ENCODE measurements at places on chromosomes 5 and 9.

GRCh38 chr5:2387634-2388325 is 363.7 kb downstream of the IRX2 start:
- DNase-seq: no peak

GRCh38 chr9:108972626-108973209 is 38.5 kb downstream of the ABITRAM start:
- peak; percentile 58 for DNase-seq

- no peak for DNase-seq
These were observed 612.9 kb downstream of the DNAH5 start for GRCh38 chr5:13331585-13331984.

GRCh38 chr5:121608826-121609225 is 242.9 kb upstream of the FTMT start:
- DNase-seq: no peak

GRCh38 chr5:56588636-56589480 is 226.5 kb upstream of the MAP3K1 start:
- DNase-seq: no peak

GRCh38 chr5:9513827-9514226 is 32.0 kb downstream of the SEMA5A start:
- peak; percentile 50 for DNase-seq

- no peak for DNase-seq
These were observed 354.6 kb downstream of the ARRDC3 start for GRCh38 chr5:91028499-91028956.

DNA sequence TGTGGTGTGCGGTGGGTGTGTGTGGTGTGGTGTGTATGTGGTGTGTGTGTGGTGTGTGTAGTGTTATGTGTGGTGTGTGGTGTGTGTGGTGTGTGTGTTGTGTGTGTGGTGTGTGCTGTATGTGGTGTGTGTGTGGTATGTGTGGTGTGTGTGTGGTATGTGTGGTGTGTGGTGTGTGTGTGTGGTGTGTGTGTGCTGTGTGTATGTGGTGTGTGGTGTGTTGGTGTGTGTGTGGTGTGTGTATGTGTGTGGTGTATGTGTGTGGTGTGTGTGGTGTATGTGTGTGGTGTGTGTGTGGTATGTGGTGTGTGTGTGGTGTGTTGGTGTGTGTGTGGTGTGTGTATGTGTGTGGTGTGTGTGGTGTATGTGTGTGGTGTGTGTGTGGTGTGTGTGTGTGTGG is 144.3 kb downstream of the HSD17B3 start:
- no peak for DNase-seq

DNA sequence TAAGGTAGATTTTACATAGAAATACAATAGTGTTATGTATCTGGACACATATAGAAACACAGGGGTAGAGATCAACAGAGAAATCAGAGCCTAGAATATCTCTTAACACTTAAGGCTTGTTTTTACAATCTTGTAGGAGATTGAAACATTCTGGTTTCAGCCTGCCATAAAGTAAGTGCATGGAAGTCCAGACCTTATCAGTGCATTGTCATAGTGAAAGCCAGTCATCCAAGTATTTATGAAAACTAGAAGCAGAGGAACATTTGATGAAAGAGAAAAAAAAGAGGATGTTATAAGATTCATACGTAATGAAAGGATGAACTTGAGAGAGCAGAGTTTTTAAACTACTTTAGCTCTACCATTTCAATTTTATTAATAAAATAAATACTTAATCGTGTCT is 194.3 kb upstream of the TRPC7 start:
- no peak for DNase-seq

GRCh38 chr5:64619609-64620008 is 70.7 kb upstream of the SHISAL2B start:
- DNase-seq: peak; percentile 35

DNA sequence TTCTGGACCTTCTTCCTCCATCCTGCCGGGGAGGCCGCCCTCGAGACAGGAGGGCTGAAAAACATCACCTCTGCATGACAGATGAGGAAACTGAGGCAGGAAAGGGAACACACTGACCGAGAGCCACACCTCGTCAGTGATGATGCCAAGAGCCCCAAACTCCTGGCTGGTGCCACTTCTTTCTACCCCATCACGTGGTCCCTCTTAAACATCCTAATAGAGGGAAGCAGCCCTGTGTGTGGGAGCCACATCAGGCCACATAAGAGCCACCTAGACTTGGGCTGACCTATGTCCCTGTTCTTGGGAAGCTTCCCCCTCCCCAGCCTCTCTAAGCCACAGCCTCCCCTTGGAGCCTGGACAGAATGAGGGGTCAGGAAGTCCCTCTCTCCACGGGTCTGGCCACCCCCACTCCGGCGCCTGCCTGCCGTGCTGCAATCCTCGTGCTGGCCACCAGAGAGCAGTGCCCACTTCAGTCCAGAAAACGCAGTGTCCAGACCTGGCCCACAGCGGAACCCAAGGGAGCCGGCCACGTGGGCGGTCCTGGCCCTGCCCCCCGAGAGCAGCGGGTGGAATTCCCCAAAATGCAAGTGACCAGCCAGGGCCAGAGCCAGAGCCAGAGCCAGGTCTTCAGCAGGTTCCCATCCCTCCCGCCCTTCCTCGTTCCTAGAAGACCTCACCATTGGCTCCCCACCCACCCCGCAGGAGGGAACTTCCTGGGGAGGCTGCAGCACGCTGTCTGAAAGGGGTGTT is 54.7 kb upstream of the SARDH start:
- DNase-seq: peak; percentile 66

DNA sequence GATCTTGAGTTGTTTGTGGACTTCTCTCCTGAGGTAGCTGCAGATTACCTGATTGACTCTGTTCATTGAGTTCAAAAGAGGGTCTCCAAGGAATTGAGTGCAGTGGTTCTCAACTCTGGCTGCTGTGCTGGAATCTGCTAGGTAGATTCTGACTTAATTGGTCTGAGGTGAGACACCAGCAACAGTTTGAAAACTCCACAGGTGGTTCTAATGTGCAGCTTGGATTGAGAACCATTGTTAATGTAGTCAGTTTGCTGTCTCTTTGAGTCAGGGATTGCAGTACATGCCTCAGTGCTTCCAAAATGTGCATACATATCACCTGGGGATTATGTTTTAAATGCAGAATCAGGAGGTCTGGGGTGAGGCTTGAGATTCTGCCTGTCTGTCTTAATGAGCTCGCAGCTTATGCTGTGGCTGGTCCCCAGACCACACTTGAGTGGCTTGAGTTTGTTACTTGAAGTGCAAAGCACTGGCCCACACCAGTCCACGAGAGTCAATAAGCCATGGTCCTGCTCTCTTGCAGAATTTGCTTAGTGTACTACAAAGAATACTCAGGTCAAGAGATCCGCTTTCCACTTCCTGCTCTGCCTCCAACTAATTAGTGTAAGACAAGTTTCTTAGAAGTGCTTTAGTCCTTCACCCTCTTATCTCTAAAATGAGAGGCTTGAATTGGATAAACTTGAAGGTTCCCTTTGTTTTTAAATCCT is 82.3 kb downstream of the ATG10 start:
- no peak for DNase-seq

GRCh38 chr5:15852217-15852616 is 327.4 kb downstream of the MARCHF11 start:
- no peak for DNase-seq

DNA sequence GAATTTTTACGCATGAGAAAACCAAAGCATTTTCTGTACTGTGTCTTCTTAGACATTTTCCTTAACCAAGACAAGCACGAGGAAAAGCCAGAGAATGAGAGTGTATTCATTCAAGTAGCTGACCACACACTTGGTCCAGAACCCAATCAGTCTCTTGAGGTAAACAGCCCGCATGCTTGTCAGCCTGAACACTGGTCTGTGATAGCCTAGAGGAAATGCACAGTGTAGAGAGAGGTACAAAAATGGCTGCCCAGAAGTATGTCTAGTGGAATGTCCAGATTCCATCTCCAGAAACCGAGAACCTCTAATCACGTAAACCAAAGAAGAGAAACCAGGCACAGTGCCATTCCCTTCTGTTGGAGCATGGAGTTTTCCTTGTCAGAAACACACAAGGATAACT is 80.0 kb upstream of the SNX2 start:
- no peak for DNase-seq

GRCh38 chr9:138058181-138058580 is 180.6 kb downstream of the CACNA1B start:
- DNase-seq: no peak

DNA sequence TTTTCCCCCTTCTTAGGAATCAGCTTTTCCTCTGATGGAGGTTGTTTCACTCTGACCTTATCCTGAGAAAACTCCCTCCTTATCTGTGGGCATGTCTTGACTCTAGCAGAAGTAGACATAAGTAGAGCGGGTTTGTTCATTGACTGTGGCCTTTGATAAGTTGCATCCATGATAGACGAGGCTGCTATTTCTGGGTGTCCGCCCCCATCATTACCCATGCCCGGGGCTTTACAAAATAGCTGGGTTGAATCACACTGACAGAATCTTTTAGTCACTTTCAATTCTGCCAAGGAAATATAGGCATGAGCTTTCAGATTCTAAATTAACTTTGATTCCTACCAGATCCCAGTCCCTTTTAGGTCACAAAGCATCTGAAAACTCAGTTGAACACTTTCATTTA is 223.8 kb downstream of the SEC61B start:
- DNase-seq: no peak

DNA sequence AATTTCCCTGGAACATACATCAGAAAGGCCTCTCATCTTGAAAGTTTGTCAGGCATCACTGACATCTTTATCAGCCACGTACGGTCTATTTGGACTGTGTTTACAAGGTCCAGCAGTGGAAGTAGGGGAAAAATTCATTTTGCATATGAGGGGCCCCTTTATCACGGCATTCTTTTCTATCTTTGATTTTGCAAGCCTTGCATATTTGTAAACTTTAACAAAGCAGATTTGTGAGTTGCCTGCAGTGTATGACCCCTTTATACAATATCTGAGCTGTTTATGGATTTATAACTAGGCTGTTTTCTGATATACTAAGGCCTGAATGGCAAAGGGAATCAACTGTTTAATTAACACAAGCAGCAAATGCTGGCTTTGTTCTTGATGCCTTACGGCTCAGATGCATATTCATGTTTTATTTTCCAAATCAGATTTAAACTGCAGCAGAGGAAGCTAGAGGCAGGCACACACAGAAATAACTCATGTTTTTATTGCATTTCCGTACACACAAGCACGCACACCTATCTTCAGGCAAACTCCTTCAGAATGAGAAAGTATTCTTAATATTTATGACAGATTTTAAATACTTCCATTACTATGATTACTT is 61.1 kb downstream of the CD180 start:
- DNase-seq: no peak

GRCh38 chr5:6082685-6083084 is 295.7 kb downstream of the MED10 start:
- peak; percentile 11 for DNase-seq

DNA sequence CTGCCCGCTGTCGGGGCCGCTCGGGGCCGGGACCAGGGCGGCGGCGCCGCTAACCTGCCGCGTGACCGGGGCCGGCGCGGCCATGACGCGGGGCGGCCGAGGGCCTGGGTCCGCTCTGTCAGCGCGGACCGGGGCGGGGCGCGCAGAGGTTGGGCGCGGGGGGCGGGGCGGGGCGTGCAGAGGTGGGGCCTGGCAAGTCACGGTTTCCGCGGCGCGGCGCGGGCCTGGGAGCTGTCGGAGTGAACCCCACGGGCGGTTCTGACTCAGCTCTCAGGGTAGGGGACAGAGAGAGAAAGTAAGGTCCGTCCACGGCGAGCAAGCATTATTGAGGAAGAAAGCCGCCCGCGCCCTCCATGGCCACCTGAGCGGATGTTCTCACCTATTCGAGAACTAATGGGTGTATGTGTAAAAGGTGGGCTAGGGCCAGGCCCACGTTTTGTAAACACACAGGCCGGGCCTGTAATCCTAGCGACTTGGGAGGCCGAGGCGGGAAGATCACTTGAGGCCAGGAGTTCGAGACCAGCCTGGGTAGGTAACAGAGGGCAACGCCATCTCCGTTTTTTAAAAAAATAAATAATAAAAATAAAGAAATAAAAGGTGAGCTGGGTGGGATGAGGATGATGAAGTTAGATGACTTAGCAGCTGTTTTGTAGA is at the start of gene PRXL2C:
Gene PRXL2C, minus strand, starts transcription at position 120 of the 654 bp plus-strand sequence. Its CDS starts 36 bp downstream, at position 84.
- DNase-seq: peak; percentile 61

DNA sequence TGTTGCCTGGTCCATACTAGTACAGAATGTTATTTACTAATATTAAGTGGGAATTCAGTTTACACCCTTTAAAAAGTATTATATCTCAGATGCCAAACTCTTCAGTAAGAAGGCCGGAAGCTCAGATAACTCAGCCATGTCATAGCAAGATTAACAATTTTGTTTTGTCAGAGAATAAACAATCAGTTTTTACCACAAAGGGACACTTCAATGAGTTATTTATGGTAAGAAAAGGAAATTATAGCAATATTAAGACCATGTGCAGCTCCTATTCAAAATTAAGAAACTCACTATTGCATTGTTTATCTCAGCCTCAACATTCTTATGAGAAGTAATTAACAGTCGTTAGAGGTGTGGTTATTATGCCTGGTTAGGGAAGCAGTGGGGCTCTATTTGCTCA is 13.1 kb upstream of the ARL15 start:
- DNase-seq: no peak

GRCh38 chr9:38246833-38247232 is 145.7 kb upstream of the ALDH1B1 start:
- DNase-seq: no peak

DNA sequence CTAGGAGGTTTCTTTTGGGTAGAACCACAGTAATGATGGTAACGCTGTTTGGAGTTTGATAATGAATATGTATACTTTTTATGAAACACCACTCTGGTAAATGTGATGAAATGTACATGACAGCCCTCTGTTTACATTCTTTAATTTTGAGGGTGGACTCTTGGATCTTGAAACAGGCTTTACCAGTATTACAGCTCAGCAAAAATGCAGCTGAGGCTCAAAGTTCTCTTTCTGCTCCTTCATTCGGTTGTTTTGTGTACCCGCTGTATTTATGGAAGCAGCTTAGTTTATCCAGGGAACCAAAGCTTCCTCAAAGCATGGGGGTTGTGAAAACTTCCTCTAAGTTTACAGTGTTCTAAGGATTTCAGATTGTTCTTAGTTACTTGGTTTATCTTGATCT is 11.1 kb downstream of the GAPVD1 start:
- DNase-seq: no peak

DNA sequence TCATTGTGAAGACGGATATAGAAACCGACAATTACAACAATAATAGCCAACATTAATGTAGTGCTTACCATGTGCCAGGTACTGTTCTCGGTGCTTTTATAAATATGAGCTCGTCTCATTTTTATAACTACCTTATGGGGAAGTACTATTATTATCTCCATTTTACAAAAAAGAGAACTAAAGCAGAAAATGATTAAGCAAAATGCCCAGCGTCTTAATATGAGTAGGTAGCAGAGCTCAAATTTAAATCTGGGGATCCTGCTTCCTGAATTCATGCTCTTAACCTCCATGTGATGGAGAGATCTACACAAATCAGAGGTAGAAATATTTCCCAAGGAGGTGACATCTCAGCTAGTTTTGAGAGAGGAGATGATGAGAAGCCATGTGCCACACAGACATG is 256.9 kb downstream of the TRIM32 start:
- DNase-seq: no peak

GRCh38 chr5:2196416-2196815 is 313.7 kb upstream of the IRX4 start:
- DNase-seq: no peak

GRCh38 chr5:132528866-132529634 is 14.3 kb downstream of the IL5 start:
- DNase-seq: no peak

Measured in fibroblast of mammary gland (primary cell).